ENCODE measurements at places on chromosomes 7 and 10.
A peak's percentile ranks its signal among the peaks of the same experiment; 100 is the strongest.

- DNase-seq: no peak
These were observed 928.4 kb downstream of the REEP3 start for GRCh38 chr10:64449603-64450002.

DNA sequence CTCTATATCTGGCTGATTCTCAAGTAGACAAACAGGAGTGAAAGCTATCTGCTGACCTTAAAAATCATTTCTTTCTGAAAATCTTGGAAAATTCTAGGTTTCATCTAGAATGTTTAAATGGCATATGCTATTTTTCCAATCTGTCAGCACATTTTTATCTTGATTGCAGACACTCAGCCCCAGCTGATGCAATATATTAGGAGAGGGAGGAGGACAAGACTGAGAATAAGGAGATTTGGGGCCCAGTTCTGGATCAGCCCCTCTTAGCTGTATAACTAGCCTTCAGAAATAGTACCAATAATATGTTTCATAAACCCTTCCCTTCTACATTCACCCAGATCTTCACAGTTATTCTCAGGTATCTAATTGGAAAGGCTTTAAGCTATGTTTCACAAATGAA lies 131.2 kb downstream of the HDAC9 start:
- DNase-seq: no peak

DNA sequence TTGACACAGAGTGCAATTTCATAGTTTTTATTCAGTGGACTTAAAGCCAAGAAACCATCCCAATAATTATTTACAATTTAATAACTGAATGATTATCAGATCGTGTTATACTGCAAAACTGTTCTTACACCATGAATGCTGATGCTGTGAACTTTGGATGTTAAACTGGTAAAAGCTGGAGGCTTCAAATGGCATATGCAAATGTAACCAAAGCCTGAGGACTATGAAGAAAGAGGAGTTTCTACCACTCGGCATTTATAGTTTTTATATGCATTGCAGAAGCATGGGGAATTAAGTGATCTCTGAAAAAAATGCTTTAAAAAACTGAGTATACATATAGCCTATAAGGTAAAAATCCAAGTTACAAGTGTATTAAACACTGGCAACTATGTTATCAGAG lies 42.4 kb downstream of the RNF32 start:
- DNase-seq: no peak

GRCh38 chr7:81064426-81064825 lies 145.6 kb upstream of the SEMA3C start:
- DNase-seq: no peak

- DNase-seq: peak; percentile 8
These were observed 50.6 kb downstream of the KIAA1217 start for GRCh38 chr10:24259365-24260130.

- no peak for DNase-seq
These were observed 11.1 kb upstream of the TFEC start for GRCh38 chr7:116041615-116042014.

GRCh38 chr10:89580243-89580642 lies 44.8 kb upstream of the SLC16A12 start:
- no peak for DNase-seq

DNA sequence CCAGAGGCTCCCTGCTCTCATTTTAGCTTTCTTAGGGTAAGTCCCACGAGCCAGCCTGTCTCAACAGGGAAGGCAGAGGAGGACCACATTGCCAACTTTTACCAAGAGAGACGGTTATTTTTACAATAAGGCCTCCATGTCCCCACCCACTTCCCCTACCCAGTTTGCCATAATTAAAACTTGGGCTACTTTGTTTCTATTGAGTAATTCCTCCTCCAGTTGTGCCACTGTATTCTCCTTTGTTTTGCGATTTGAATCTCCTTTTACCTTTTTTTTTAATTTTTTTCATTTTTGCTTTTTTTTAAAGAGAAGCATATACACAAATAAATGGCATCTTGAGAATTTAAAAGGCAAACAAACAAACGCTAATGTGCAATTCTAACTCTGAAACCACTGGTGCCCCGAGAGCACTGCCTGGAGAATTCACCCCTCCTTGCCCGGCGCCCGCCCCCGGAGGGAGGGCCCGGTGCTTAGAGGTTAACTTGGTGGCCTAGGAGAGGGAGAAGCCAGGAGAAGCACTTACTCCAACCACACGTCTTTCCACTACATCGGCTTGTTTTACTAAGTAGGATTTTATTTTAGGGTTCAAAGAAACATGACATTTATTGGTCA lies 282.3 kb downstream of the USP6NL start:
- no peak for DNase-seq

- no peak for DNase-seq
These were observed 88.8 kb downstream of the TFEC start for GRCh38 chr7:115941703-115942268.

DNA sequence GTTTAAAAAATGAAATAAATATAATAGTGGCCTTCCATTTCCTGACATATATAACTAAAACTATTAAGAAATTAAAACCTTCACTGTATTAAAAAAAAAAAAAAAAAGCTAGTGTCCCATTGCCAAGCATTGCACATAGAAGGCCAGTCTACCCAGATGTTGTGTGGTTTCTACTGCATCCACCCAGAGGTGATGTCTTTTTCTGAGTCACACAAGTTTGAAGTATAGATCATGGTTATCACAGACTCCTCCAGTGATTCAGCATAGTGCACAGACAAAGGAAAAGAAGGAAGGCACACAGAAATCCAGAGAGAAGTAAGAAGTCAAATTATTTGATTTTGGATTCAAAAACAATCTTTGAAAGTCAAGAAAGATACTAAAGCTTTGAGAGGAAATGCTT lies 429.0 kb downstream of the ETV1 start:
- no peak for DNase-seq

DNA sequence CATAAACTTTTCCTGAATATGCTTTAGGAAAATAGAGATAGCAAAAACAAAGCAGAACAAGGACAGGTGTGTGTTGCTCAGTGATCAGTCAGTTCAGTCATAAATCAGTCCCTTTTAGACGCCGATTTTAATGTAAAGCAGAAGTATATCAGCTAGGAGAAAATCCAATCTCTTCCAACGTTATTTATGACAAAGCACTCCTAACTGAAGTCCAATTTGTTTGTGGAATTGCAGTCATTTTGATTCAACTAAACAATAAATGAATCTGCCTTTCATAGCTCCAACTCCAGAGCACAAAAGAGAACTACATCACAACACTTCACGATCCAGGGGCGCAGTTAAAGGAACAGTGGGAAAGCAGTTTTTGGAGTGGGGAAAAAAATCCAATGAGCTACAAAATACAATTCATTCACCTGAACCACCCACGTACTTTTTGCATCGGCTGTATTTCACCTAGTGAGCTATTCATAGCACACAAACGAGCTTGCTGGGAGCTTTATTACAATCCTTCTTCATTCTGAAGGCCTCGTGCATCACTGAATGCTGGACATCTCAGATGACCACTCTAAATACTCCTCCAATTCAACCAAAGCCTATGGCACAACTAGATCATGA lies 151.3 kb downstream of the LRRN3 start:
- no peak for DNase-seq

DNA sequence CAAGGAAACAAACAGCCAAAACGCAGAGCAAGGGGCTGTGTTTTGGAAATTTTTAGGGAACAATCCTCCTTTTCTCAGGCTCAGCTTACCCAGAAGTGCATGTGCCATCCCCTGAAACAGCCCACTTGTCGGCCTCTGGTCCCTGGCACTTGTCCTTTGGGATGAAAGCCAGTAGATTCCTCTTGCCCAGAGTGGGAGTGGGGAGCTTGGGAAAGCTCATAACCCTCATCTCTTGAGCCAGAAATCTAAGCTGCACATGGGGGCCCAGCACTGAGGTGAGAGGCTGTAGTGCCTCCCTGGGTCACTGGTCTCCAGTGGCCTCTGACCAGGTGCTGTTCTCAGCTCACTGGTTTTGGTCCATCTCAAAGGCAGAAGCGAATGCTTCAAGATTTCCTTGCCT lies 150.3 kb downstream of the RNF216 start:
- DNase-seq: no peak

DNA sequence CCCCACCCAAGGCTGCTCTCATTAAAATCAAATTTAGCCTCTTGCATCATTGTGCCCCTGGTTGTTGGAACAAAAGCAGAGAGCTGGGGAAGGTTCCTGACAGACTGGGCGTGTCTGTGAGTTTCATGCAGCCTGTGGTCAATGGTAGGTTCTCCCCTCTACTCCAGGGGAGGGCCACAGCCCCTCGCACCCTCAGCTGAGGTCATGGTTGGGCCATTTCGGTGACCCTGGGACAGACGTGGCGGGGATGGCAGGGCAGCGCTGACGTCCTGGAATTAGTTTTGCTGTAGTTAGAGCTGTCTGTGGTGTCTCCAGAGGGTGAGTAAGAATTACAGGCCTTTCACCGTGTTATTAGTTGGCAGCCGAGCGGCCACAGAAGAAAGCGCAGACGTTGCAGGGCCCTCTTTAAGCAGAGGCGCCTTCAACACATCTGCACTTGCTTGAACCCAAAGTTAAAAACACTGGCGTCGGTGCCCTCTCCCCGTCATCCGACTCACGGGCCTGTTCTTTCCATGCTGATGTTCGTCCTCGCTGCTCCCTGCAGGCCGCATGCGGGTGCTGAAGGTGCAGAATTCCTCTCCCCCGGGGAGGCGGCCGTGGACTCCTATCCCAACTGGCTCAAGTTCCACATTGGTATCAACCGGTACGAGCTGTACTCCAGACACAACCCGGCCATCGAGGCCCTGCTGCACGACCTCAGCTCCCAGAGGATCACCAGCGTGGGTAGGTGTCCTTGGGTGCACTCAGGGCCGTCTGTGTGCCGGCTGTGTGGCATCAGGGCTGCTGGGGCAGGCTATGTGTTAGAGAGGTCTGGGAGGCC lies 2.8 kb downstream of the FAM20C start:
- DNase-seq: no peak

GRCh38 chr10:35185260-35186034 lies 58.8 kb downstream of the CREM start:
- no peak for DNase-seq

DNA sequence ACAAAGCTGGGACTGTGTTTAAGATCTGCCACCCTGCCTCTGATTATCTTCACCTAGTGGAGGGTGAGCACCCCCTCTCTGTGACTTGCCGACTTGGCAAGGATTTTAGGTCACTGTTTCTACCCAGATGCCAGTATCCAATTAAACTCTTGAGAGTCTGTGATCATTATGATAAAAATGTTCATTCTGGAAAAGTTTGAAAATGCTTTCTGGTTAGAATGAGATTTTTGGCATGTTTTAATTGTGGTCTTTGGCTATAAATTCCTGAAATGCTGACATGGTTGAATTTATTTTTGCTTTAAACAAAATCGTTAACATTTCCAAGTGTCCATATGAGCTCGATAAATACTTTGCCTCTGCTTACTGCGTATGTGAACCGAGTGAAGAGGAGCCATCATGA lies 221.4 kb downstream of the BICC1 start:
- no peak for DNase-seq

GRCh38 chr7:43037531-43037930 lies 74.9 kb upstream of the HECW1 start:
- DNase-seq: no peak

DNA sequence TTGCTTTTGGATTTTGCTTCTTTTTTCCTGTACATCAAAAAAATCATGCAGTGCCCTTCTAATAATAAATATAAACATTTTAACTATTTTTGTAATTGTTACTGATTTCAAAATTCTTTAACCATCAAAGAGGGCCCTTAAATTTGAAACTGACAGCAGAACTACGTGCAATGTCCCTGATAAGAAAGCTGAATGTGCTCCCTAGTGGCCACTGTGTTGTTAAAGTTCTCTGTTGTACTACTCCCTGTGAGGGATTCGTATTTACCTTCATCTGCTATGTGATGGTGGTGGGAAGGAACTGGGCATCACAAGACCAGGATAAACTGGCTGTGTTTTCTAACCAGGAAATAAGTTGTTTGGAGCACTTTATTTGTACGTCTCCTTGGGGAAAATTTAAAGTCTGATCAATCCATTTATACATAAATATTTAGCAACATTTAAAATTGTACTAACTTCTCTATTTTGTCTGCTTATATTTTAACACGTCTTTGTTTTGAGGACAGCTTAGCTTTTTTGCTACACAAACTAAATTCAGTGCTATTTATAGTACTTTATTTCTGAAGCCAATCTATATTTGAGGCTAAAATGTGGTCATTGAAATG lies 322.4 kb downstream of the HGF start:
- peak; percentile 79 for DNase-seq

DNA sequence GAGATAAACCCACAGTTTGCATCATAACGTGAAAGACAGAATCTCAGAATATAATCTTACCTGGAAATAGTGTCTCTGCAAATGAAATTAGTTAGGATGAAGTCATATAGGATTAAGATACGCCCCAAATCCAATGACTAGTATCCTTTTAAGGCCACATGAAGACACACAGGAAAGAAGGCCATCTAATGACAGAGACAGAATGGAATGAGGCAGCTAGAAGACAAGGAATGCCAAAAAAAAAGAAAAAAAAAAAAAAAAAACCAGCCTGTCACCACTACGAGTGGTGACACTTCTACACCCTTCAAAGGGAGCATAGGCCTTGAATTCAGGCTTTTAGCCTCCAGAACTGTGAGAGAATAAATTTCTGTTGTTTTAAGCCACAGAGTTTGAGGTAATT lies 82.9 kb downstream of the HYCC1 start:
- DNase-seq: no peak

DNA sequence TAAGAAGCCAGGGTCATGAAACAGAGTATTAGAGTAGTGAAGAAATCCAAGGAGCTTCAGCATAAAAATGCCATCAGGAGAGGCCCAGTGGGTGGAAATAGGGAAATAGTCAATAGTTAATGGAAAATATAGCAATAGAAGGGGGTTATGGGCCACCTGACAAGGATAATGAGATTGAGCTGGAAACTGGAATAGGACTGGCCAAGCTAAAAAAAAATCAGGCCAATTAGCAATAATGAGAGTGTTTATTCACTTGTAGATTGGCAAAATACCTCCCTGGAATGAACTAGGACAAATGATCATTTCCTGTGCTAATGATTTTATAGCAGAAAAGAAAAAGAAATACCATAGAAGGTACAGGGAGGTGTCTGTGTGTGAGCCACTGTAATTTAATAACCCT lies 97.9 kb downstream of the PLCE1 start:
- no peak for DNase-seq

DNA sequence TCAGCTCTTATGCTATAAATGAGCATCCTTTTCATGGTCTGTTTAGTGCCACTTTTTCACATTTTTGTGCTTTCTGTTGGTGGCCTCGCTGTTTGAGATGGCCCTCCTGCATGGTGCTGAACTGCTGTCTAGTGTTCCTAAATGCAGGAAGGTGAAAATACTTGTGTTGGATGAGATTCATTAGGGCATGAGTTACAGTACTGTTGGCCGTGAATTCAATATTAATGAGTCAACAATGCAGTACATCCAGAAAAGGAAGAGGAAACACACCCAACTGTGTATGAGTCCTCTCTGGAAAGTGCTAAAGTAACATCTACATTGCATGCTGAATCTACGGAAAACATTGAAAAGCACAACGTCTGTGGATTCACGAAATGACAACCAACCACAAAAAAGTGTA lies 124.0 kb downstream of the HERPUD2 start:
- DNase-seq: no peak

- DNase-seq: no peak
These were observed 105.4 kb downstream of the ODAD2 start for GRCh38 chr10:27893358-27893954.

GRCh38 chr10:107589081-107589480 lies 424.6 kb upstream of the SORCS1 start:
- DNase-seq: no peak

- DNase-seq: no peak
These were observed 18.2 kb upstream of the HECTD2 start for GRCh38 chr10:91391920-91392319.

All from NCI-H1694 treated with DMSO at 0.1 percent for 48 hours (cell line).